ENCODE measurements at places on chromosomes 12 and 14. TPM values are rescaled to one million over a fixed set of nuclear protein-coding genes. Genes with fewer than 3 reads are reported as not detected.

The GPN3 gene
- 29.5 TPM for total RNA-seq

GRCh38 chr12:52044292-52044983 is 6.8 kb upstream of the NR4A1 start:
- H3K4me1 ChIP-seq, result peaks cover 48% of the 10 kb centered on the region
- DNase-seq, result no peak
- no peaks in the 10 kb centered on the region for H3K36me3 ChIP-seq
- H3K27ac ChIP-seq, result peak overlapping the region; percentile 87
- no peak overlapping the region for H3K4me3 ChIP-seq

GRCh38 chr14:93946541-93947090 is 19.5 kb downstream of the FAM181A start:
- no peaks in the 10 kb centered on the region for H3K4me1 ChIP-seq
- H3K36me3 ChIP-seq, result no peaks in the 10 kb centered on the region
- no peak for DNase-seq
- no peak overlapping the region for H3K27ac ChIP-seq

GRCh38 chr14:104020471-104020870 is 65.0 kb upstream of the ASPG start:
- H3K36me3 ChIP-seq, result no peaks in the 10 kb centered on the region
- no peak overlapping the region for H3K27ac ChIP-seq
- no peaks in the 10 kb centered on the region for H3K4me1 ChIP-seq
- DNase-seq, result no peak
- no peak overlapping the region for H3K4me3 ChIP-seq
- H3K27me3 ChIP-seq, result no peaks in the 10 kb centered on the region

Data from left lung (tissue), 14 donors.